ENCODE measurements at places on chromosomes 1 and 21.

GRCh38 chr1:201585901-201586300, 47.0 kb downstream of the NAV1 start:
- no peak for DNase-seq

DNA sequence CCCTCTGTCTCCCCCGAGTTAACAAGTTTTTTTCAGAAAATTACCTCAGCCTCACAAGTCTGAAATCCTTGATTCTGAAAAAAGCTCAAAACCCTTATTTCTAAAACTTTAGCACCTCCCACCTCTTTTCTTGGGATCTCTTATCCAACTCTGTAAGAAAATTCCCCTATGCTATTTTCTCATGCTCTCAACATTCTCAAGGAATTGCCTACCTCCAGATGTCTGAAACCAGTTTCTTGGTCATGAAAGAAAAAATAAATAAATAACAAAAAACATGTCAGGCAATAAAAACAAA, 18.1 kb upstream of the SFPQ start:
- DNase-seq: no peak

- no peak for DNase-seq
Observed at GRCh38 chr1:12316331-12316730, 86.5 kb downstream of the VPS13D start.

DNA sequence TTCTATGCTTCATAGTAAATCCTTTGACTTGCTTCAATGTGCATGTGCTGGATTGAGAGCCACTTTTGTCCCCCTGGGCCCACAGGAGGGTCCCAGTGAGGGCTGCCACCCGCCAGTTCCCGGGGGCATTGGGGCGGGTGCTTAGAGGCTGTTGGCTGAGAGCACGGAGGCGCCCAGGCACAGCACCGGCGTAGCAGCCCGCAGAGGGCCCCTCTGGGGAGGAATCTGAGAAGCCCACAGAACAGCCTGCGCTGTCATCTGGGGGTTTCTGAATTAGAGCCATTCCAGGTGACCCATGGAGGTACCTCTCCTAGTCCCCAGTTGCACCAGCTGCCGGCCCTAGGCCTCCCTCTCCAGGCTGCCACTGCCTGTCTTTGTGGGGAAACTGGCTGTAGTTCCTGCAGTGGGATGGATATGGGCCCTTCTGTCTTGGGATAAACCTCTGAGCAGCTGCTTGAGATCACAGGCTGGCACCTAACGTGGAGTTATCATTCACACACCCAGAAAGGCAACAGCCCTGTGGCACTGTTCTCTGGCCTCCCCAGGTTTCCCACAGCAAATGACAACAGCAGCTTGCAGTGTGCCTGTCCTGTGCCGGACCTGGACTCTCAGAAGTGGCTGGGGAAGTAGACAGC, 39.5 kb downstream of the TMEM51 start:
- DNase-seq: no peak

DNA sequence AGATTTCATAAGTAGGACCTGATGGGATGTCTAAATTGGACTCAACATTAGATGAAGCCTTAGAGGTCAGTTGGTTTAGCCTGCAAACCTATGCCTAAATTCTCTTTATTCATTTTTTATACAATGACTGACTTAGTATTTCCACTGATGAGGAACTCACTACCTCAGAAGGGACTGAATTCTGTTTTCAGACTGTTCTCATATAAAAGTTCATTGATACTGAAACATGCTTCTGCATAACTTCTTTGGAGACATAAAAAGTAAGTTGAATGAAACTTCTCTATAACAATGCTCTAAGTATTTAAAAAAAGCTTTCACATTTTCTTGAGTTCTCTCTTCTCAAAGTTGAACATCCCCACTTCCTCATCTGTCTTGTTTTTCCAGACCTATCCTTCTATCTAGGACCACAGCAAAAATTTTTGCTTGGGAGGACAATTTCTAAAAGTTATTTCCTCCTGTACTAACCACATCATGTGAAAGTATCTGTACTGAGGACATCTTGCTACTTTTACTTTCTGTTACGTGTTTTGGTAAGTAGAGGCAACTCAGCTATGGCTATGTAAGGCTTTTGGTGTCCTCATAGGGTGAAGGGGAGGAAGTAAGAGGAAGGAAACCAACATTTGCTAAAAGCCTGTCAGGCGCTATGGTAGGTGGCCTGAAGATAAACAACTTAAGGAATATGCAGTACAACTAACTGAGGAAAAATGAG, 64.1 kb downstream of the USP24 start:
- no peak for DNase-seq

GRCh38 chr1:99784143-99784542, 17.7 kb upstream of the FRRS1 start:
- no peak for DNase-seq

GRCh38 chr1:206449565-206449964, 20.7 kb upstream of the IKBKE start:
- DNase-seq: no peak

- no peak for DNase-seq
Observed at GRCh38 chr1:217953922-217954321, 322.8 kb downstream of the SPATA17 start.

- no peak for DNase-seq
Observed at GRCh38 chr21:40143822-40144525, 276.7 kb downstream of the PCP4 start.

GRCh38 chr1:114114185-114115094, 39.2 kb downstream of the SYT6 start:
- no peak for DNase-seq

DNA sequence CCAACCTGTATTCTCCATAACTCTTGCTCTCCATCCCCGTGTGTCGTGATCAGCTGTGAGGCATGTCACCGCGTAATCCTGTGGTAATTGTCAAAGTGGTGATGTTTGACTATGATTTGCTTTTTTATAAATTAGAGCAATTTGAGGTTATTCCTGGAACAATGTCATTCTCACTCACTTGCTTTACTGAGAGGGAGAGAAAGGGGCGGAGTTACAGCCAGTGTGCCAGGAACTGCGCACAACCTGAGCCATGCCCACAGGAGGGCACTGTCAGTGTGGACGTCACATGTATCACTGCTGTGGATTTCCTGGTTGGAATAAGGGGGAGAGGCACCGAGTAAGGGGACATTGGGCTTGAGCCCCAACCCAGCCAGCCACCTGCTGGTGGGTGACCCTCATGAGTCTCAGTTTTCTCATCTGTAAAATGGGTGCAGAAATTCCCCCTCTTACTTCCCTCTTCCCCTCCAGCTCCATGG, 6.9 kb downstream of the ADGRB2 start:
- no peak for DNase-seq

GRCh38 chr1:159675046-159675445, 39.3 kb downstream of the CRP start:
- DNase-seq: no peak

GRCh38 chr1:24416666-24417391, 1.2 kb downstream of the NIPAL3 start:
- DNase-seq: no peak

DNA sequence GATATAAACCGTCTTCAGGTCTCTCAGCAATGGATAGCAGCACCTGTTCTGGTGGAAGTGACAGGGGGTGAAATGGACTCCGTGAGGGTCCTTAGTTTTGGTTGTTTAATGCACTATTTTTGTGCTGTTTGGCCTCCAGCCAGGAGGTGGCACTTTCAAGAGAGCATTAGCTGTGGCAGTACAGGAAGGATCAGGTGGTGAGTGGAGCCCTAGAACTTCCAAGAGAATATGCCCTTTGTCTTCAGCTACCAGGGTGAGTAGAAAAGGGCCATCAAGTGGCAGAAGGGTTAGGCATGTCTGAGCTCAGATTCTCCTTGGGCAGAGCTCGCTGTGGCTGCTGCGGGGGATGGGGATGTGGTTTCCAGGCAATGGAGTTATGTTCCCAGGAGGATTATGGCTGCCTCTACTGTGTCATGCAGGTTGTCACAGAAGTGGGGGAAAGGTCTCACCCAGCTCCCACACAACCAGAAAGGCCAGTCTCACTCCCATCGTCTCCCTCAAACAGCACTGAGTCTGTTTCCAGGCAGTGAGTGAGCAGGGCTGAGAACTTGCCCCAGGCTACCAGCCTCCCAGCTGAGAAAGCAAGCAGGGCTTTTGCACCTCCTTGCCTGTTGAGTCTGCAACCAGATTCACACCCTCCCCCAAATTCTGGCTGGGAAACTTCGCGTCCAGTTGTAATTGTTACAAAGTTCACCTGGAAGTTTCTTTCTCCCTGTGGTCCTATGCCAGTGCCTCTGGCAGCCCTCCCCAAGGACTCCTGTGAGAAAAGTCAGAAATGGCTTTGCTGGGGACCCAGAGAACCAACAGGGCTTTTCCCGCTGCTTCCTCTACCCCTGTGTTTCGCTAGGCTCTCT, 39.1 kb upstream of the TTLL7 start:
- no peak for DNase-seq

GRCh38 chr21:41183575-41183974, 15.6 kb downstream of the BACE2 start:
- DNase-seq: no peak

DNA sequence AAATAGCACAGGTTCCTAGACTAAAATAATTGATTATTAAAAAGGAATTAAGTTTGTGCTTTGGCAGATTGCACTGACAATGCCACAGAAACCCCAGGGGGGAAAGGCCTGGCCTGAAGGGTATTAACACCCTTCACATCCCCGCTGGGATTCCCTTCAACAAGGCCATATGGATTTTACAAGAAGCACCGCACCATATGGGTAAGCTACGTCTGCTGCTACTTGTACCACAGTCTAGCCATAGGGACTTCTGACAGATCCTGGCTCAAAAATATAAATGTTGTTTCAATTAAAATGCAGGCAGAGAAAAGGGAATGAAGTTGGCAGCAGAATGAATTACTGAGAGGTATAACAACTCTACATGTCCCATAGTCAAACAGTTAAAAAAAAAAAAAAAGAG, 101.0 kb downstream of the DENND1B start:
- DNase-seq: no peak

GRCh38 chr1:235566084-235566483, 61.8 kb upstream of the B3GALNT2 start:
- DNase-seq: no peak

GRCh38 chr1:244140420-244140819, 89.3 kb downstream of the ZBTB18 start:
- DNase-seq: no peak

DNA sequence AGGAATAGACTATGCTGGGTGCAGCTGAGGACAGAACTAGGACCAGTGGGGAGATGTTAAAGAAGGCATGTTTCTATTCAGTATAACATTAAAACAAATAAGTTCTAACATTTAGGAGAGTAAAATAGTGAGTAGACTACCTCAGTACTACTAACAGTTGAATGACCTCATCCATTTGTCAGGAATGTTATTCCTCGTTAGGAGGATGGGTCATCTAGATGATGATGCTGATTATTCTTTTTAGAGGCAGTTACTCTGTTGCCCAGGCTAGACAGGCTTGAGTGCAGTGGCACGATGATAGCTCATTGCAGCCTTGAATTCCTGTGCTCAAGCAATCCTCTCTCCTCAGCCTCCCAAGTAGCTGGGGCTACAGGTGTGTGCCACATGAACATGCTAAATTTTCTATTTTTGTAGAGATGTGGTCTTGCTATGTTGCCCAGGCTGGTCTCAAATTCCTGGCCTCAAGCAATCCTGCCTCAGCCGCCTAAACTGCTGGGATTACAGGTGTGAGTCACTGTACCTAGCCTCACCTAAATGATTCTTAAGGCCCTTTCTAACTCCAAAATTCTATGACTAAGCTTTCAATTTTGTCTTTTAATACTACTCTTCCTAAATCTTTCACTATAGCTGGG, 9.3 kb downstream of the EEIG2 start:
- DNase-seq: no peak

- DNase-seq: no peak
Observed at GRCh38 chr21:44049606-44050005, 37.5 kb downstream of the TRAPPC10 start.

GRCh38 chr1:21327566-21328323, 37.5 kb upstream of the ECE1 start:
- no peak for DNase-seq

DNA sequence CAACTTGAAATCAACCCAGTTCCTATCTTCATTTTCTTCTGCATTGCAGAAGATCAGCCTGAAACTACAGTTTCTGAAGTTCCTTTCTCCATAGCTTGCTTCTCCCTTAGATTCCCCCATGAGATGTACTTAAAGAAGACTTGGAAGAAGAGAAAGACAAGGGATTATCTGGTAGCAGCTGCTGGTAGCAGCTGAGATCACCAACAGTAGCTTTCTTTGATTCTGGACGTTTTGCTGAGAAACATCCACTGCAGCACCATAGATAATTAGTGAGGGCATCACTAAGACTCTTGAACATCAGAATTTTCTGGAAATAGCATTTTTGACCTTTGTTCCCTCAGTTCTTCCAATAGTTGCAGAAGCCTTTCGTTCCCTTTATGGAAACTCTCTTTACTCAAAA, 465 bp upstream of the CFHR3 start:
- no peak for DNase-seq

GRCh38 chr1:3327389-3327702, 127.1 kb upstream of the ARHGEF16 start:
- no peak for DNase-seq

DNA sequence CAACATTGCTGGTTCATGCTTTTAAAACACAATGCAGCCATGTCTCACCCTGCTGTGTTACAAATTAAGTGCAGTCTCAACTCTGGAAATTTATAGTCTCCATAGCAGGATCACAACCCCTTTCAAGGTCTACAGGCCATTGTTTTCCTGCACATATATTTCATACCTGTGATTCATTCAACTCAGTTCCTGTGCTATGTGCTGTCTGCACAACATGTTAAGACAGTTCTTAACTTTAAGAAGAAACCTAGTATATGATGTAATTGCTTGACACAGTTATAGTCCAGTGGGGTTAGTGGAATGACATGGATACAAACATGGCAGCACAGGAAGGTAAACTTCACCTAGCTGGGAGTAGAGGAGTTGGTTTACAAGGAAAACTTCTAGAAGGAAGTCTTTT, 106.4 kb downstream of the IFI44 start:
- DNase-seq: no peak

DNA sequence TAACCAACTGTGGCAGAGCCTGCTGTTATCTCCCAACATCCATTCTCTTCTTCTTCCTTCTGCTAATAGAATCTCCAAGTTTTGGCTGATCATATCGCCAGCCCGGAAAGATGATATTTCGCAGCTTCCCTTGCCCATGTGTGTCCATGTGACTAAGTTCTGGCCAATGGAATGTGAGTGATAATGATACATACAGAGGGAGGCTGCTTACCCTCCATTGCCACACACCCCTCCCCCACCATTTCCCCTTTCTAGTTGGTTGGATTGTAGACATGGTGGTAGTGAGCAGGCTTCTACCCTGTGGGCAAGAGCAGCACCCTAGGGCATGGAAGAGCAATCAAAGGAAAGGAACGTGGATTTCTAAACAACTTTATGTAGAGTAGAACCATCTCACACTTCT, 48.8 kb downstream of the SLC9C2 start:
- DNase-seq: no peak

- DNase-seq: no peak
Observed at GRCh38 chr1:84452436-84452835, 26.6 kb upstream of the RPF1 start.

DNA sequence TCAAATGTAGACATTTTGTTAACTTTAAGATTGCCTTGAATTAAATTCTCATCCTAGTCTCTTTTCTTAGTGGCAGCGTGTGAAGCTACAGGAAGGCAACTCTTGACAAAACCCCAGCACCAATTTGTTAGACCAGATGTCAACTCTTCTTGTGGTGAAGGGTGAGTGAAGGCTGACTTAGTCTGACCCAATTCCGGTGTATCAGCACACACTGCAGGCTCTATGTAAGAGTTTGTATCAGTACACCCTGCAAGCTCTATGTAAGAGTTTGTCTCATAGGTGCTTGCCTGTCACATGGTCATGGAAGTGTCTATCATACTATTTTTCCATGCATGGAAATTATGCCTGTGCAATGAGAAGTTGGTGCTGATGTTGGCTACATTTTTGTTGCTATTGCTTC, 16.8 kb downstream of the CR2 start:
- no peak for DNase-seq

- DNase-seq: no peak
Observed at GRCh38 chr21:35482933-35483662, 434.0 kb upstream of the RUNX1 start.

Measured in stimulated activated CD8-positive, alpha-beta memory T cell treated with anti-CD3 and anti-CD28 coated beads, Interleukin-2, amount 100 ng/mL, for 1 hour (primary cell).